ENCODE measurements at places on chromosomes 7 and 10.
A peak's percentile ranks its signal among the peaks of the same experiment; 100 is the strongest.

- DNase-seq = no peak
These were observed 87.0 kb downstream of the HGF start for GRCh38 chr7:81682873-81683272.

GRCh38 chr7:137454767-137455166, 111.2 kb upstream of the PTN start:
- DNase-seq = no peak

DNA sequence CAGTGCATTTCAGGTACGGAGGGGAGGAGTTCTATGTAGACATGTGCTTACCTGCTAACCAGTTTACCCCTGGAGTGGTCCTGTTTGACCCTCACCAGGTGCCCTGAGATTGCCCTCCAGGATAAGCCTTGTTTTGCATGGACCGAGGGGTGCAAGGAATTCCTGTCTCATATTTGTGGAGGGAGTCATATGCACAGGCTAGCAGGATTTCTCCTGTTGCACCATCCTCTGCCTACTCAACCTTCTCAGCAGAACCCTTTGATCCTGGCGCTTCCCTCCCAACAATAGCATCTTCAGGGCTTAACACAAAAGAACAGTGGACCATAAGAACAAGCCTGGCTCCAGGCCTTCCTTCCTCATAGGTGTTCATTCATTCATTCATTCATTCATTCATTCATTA, 7.2 kb downstream of the TRPV6 start:
- no peak for DNase-seq

GRCh38 chr10:94308866-94309265, 53.9 kb downstream of the NOC3L start:
- no peak for DNase-seq

- no peak for DNase-seq
These were observed 553.3 kb downstream of the MDFIC start for GRCh38 chr7:115475206-115475605.

DNA sequence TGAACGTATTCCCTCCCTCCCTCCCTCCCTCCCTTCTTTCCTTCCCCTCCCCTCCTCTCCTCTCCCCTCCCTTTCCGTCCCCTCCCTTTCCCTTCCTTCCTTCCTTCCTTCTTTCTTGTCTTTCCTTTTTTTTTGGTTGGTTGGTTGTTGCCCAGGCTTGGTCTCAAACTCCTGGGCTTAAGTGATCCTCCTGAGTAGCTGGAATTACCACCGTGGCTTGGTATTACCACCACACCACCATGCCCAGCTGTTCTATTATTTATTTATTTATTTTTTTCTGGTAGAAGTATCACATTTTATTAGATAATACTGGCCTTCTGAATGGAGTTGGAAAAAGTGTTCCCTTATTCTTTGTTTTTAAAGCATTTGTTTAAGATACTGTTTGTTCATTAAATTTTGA, 95.9 kb downstream of the PHF14 start:
- no peak for DNase-seq

- no peak for DNase-seq
These were observed 143.2 kb upstream of the C7orf33 start for GRCh38 chr7:148447221-148447849.

- DNase-seq = no peak
These were observed 111.8 kb upstream of the FEZF1 start for GRCh38 chr7:122416336-122416735.

DNA sequence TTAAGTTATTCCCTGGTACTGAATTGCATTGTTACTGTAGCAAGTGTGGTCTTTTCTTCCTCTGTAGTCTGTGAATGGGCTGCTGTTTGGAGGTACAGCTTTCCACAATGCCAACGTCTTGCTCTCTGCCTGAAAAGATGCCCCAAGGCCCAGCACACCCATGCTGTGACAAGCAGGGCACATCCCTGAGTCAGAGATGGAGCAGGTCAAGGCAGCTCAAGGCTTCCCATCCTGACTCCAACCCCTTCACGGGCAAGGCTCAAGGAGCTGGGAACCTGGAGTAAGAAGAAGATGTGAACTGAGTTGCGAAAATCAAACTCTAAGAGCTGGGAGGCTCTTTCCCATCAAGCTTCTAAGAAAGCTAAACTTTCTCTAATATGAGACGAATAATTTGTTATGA, 27.2 kb downstream of the SVIL start:
- no peak for DNase-seq

DNA sequence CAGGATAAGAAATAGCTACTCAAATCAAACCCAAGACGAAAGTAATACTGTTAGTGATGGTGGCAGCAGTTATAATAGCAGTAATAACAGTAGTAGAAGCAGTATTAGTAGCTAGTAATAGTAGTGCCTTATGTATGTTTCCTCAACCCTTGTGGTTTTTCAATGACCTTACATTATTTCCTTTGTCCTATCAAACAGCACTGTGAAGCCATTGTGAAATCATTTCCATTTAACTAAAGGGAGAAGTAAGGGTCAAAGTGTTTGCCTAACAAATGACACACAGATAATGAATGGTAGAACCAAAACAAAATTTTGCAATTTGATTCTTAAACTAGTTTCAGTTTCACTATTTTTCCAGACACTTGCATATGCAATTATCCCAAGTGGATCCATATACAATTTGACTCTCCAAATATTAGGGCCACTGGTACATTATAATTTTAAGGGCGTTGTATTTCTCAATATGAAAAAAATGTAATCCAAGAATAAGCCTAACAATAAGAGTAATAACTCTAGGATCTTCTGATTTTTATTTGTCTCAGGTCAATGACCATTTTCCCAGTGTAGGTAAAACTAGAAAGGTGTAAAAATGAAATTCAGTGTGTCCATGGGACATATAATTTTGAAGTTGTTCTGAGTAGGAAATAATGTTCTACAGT, 33.7 kb upstream of the TMEM26 start:
- DNase-seq = no peak

DNA sequence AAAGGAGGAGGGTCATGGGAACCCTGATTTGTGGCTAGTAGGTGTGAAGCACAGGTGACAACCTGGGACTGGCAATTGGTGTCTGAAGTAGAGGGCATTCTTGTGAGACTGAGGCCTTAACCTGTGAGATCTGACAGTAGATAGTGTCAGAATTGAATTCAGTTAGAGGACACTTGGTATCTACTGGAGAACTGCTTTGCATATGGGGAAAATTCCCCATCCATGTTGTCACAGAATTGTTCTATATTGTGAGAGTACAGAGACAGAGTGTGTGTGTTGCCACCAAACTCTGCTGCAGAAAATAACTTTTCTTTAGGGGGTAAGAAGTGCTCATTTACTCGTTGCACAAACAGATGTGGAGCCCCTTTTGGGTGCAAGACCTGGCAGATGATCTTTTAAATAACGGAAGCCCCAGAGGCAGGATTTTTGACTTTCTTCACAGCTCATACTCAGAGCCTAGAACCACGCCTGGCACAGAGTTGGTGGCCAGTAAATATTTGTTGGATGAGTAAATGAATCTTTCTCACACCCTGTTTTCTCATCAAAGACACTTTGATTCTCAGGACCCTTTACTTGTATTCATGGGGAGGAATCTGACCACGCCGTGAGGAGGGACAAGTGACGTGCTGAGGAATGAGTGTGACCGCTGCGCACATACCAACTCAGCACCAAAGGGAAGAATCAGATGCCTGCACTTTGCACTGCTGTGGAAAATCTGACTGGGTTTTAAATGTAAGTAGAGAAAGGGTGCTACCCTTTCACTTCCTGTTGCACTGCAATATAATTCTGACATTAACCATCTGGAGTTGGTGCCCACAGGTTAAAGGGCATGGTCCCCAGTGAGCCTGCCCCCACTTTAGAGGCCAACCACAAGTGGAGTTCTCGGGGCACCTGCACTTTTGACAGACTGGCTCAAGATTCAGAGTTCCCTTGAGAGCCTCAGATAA, 39.2 kb upstream of the SDHAF3 start:
- DNase-seq = no peak

DNA sequence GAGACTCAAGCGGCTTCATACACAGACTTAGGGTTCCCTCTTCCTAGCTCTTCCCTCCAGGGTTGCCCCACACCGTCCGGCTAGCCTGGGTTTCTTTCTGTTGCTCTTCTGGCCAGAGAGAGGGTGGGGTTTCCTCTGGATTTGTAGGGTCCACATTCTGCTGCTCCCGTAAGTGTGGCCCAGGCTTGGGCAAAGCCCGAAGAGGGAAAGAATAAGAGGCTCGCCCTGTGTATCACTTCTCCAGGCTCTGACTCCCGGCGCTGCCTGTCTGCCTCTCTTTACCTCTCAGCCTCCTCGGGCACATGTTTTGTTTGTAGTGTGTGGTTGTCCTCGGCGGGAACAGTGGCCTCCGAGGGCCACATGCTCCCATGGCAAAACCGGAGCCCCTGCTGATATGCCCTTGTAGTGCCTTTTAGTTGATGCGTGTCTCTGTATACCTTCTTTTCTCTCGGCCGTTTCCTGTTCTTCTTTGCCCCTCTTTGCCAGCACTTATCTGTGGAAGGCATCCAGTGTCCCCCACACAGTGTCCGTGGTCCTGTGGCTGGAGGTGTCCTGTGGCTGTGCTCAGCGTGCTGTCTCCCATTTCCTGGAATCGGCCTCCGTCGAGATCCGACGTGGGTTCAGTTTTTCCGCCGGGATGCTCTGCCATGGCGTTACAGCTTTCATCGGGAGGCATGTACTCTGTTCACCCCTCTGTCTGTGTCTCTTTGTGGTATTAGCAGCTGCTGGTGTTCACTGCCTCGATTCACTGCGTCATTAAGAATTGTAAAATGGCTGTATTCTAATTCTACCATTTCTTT, 102.9 kb downstream of the INPP5A start:
- no peak for DNase-seq

GRCh38 chr10:2592360-2593160, 474.8 kb upstream of the PFKP start:
- no peak for DNase-seq

DNA sequence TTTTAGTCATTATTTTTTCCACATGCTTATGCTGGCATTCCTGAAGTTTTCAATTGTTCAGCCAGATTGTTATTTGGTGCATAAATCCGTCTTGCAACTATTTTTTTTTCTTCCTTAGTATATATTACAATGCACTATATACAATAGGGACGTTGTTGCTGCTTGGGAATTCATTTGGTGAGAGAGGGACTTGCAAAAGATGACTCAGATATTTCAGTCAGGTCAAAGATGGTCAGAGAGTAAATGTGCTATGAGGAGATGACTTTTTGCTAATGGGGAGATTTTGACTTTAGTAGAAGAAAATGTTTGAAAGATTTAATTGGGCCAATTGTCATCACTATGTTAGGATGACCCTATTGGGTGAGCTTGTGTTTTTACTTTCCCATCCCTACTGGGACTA, 348.4 kb upstream of the MTPN start:
- no peak for DNase-seq

DNA sequence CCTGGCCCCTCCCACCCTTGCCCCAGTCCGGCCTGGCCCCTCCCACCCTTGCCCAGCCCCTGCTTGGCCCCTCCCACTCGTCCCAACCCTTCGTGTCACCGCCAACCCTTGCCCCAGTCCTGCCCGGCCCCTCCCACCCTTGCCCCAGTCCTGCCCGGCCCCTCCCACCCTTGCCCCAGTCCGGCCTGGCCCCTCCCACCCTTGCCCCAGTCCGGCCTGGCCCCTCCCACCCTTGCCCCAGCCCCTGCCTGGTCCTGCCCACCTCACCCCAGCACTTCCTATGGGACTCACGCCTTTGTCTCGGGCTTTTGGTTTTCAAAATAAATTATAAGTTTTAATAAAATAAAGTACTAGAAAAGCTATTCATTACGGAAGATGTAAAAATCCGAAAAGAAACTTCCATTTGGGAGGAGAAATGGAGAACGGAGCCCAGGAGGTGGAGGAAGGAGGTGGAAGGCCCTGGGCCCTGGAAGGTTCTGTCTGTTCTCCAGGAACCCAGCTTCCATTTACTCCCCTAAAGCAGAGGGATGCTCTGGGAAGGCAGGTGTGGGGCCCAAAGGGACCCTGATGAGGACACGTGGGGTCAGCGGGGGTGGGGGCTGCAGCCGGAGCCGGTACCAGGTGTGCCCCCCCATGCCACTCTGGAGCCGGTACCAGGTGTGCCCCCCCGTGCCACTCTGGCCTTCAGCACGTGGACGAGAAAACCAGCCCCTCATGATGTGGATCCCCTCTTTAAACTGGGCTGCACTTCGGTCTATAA, 52.2 kb downstream of the PWWP2B start:
- DNase-seq = peak; percentile 60

DNA sequence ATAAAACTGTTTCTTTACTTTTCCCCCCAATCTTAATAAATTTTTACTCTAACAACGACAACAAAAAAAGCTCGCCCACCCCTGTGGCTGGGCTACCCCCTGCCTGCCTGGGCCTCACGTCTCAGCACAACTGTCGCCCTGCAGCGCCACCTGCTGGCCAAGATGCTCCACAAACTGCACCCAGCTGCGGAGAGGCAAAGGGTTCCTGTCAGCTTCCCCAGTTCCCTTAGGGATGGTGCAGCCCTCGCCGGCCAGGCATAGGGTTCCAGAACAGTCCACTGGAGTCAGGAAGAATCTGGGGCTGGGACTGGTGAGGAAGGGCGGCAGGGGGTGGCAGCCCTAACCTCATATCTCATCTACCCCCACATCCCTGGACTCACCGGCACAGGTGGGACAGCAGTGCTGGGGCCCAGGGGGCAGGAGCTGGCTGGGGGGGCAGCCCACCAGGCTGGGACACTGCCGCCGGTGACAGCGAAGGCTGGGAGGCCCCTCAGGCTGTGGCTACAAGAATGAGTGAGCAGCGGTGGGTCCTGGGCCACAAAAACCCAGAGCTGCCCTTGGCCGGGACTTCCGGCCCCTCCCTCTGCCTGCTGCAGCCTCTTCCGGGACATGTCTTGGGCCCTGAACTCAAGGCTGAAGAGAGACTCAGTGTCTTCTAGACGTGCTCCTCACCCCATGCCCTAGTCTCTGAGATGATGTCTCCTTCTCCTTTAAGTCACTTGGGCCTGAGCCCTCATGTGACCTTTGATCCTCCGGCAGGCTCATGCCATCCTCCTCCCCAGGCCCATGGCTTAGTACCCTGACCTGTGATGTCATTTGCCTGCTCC, 21.2 kb downstream of the ATP6V1F start:
- DNase-seq = peak; percentile 91

DNA sequence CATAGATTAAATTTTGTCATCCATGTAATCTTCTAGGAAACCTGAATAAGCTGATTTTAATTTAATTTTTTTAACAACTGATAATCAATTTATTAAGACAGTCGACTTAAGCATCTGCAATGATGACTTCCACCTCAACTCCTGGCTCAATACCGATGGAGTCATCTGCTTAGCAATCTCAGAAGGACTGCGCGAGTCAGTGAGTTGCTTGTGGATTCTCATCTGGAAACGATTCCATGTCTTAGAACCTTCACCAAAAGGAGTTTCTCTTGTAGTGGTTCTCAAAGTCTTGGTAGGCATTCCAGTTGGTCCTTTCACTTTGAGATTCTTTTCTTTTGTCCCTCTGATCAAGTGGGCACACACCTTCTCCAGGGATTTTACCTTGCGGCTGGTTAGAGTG, 85.5 kb downstream of the XRCC2 start:
- DNase-seq = no peak

GRCh38 chr7:43956027-43956426, 29.8 kb downstream of the UBE2D4 start:
- DNase-seq = no peak

GRCh38 chr7:34044734-34045353, 139.5 kb downstream of the BMPER start:
- no peak for DNase-seq

- no peak for DNase-seq
These were observed 15.8 kb downstream of the SCD start for GRCh38 chr10:100362570-100363496.

All from activated CD8-positive, alpha-beta memory T cell treated with anti-CD3 and anti-CD28 coated beads, Interleukin-2, amount 10 ng/mL, durations not matched to agents 7 days and 5 days (primary cell).